GM20000 (cell line): ENCODE measurements at places on chromosomes 1 and 21.

GRCh38 chr1:237774246-237774645 lies 116.5 kb downstream of the ZP4 start:
- no peak for DNase-seq

GRCh38 chr1:2601721-2602303 lies 15.2 kb downstream of the PRXL2B start:
- no peak for DNase-seq

- no peak for DNase-seq
These were observed 23.7 kb upstream of the TNFRSF1B start for GRCh38 chr1:12142891-12143630.

DNA sequence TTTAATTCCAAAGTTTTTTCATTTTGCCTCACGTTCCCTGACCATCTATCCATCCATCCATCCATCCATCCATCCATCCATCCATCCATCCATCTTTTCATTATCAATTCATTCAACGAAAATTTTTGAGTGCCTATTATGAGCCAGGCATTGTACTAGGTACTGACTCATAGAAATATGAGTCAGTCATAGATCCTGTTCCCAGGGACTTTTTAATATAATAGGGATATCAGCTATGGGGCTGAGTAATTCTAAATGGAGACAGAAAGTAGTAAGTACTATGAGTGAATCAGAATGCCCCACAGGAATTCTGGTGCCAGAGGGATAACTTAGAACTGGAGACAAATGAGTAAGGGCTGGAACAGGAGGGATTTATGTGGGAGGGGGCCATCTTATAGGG lies 49.8 kb upstream of the GNG12 start:
- no peak for DNase-seq

GRCh38 chr1:2388004-2388913 lies 3.1 kb downstream of the MORN1 start:
- DNase-seq, result peak; percentile 64

- DNase-seq, result no peak
These were observed 77.4 kb downstream of the STUM start for GRCh38 chr1:226625832-226626576.

- DNase-seq, result no peak
These were observed 20.0 kb downstream of the SLC16A4 start for GRCh38 chr1:110370827-110371226.

DNA sequence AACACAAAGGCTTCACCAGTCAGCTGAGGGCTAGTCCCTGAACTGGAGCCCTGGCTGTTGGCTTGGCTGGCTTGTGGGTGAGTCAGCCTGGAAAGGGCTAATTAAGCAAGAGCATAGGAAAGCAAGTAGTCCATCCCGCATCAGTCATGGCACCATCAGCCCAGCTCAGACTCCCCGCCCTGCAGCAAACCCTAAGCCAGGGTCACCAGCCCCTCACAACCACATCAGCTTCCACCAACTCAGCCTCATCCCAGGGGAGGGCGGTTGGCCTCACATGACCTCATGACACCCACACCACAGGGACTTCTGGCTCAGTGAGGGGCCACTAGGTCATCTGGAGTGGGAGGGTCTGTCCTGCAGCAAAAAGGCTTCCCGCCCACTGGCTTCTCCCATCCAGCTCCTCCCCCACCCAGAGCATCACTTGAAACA lies 7.0 kb upstream of the SPATC1L start:
- no peak for DNase-seq

DNA sequence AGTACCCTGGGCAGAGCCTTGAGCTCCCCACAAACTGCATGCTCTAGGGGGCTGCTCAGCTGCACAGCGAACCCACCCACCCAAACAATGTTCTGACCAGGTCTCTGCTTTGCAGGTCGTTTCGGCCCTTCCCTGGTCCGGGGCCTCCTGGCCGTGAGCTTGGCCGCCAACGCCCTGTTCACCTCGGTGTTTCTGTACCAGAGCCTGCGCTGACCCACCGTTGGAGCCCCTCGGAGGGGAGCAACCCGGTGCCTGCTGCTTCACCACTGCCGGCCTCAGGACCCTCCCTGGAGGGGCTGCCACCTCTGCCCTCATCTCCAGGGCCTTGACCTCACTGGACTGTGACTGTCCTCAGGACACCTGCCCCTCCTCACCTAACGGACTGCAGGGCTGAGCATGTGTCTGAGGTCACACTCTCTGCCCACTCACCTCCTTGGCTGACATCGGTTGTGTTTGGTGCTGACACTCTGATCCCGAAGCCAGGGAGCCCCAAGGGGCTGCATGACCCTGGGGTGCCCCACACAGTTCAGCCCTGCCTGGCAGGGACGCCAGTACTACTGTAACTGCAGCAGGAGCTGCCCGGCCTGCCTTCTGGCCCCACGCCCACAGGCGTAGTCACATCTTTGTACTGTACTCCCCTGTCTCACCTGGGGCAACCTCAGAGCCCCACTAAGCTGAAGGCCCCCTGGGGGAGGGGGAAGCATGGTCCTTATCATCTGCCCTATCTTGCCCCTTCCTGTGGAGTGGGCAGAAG lies 24.3 kb downstream of the TMEM201 start:
- no peak for DNase-seq

DNA sequence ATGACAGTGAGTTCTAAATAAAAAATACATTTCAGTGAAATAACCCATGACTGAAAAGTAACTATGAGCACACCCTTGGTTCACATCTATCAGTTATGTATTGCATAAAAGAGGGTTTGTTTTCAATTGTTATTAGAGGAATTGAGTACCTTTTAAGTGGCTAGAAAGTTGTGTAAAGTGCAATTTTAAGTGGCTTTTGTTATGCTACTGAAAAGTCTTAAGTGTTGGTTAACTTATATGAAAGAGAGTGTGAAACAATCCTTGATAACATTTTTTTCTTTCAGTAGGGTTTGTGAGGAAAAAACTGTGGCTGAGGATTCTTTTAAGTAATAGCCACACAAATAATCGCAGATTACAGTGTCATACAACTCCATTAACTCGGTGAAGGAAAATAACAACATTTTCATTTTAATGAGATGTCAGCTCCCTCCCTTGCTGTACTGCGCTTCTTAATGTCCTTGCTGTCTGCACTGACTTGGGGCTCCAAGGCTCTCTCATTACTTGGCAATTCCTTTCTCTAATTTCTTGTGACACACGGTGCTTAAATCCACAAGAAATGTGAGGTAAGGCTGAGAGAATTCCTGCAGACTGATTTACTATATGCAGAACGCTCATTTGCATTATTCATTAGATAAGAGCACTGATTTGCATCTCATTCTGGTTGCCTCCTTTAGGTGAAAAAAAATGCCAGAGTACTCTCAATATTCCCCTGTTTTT lies 40.6 kb downstream of the NTNG1 start:
- DNase-seq, result no peak

DNA sequence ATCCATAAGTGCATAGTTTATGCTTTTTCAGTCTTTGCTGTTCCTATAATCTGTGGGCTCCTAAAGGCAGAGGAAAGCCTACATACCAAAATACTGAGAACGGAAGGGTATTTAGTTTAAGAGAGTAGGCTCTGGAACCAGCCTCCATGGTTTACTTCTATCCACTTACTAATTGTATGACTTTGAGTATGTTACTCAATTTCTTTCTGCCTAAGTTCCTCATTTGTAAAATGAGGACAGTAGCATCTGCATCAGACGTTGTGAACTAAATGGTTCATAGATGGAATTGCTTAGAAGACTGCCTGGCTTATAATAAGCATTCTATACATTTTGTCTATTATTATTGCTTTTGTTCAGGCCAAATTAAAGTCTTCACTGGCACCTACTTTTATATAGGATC lies 111.0 kb downstream of the NTNG1 start:
- DNase-seq, result no peak

DNA sequence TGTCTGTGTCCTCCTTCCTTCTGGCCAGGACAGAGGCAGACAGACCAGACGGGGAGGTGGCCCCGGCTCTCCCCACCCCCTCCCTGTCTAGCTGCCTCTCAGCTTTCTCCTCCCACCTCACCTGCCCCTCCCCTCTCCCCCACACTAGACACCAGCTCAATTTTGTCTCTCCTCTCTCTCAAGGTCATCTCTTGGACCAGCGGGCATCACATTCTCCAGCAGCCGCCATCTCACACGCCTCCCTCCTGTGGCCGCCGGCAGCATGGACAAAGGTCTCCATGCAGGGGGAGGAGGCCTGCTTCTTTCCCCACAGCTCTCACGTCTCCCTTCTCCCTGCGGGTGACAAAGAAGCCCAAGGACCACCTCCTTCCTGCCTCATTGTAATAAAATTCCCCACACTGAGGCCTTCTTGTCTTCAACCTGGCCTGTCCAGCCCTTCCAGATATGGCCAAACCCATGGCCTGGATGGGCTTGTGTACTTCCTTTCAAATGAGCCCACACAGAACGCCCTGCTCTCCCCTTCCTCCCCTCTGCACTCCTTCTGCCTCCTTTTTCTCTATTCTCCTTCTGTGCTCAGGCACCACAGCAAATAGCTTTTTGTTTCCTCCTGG lies 14.6 kb downstream of the OPTC start:
- no peak for DNase-seq

GRCh38 chr1:35175602-35176001 lies 17.3 kb downstream of the SFPQ start:
- DNase-seq, result no peak

- no peak for DNase-seq
These were observed 79.6 kb downstream of the PDE4B start for GRCh38 chr1:65872301-65872700.

DNA sequence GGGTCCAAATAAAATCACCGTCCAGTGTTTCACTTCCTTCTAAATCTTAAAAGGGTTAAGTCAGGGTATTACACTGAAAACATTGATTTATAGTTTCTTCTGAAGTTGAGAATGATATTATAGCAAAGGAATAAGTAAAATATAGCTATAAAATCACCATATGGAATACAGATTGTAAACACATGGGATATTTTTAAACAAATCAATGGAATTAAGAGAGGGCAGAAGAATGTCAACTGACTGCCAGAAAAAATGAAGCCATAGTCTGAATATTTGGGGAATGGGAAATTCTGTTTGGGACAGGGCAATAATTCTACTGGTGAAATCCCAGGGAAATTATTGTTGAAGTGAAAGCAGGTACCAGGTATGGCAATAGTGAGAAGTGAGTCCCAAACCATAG lies 664.6 kb downstream of the NCAM2 start:
- no peak for DNase-seq

- DNase-seq, result no peak
These were observed 21.3 kb downstream of the SLC44A5 start for GRCh38 chr1:75589637-75590036.

GRCh38 chr21:40832316-40832715 lies 14.6 kb downstream of the DSCAM start:
- no peak for DNase-seq

- DNase-seq, result no peak
These were observed 256.8 kb upstream of the C1orf105 start for GRCh38 chr1:172163498-172164215.

- DNase-seq, result no peak
These were observed 61.5 kb upstream of the F3 start for GRCh38 chr1:94602802-94603625.

- DNase-seq, result no peak
These were observed 78.4 kb upstream of the SLC45A1 start for GRCh38 chr1:8239306-8240023.

GRCh38 chr1:180233191-180234011 lies 3.3 kb downstream of the LHX4 start:
- no peak for DNase-seq

GRCh38 chr1:156229809-156230472 lies 12.0 kb upstream of the BGLAP start:
- no peak for DNase-seq

DNA sequence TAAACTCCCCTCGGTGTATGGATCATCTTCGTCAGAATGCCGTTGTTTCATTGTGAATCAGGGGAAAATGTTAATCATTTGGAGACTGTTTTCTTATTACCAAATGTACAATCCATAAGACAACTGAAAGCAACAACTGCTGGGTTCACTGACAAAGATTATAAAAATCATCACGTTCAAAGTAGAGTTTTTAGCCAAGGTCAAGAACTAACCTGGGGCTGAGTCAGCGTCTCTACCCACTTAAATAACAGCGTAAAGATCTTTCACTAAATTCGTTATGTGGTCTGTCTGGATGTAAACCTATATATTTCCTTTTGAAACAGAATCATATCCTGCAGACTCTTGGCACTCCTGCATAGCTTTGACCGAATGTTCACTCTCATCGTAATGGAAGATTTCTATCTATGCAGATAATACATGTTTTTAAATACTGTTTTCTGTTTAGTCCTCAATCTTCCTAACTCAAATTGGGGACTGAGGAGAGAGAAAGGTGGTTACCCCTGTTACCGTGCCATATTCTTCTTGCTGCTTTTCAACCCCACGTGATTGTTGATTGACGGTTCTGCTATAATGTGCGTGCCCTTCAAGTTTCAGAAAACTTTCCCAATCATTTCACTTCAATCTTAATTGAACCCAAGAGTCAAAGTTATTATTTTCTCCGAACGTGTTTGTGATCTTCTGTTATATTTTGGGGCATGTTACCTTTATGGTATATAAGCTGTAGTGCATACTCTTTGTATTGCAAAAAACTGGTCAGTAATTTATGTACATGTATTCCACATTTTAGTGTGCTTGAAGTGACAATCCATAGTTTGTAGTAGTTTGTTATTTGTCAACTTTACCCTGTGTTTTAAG lies 15.6 kb upstream of the NCMAP start:
- no peak for DNase-seq

- DNase-seq, result no peak
These were observed 8.8 kb upstream of the THEMIS2 start for GRCh38 chr1:27863538-27863915.

DNA sequence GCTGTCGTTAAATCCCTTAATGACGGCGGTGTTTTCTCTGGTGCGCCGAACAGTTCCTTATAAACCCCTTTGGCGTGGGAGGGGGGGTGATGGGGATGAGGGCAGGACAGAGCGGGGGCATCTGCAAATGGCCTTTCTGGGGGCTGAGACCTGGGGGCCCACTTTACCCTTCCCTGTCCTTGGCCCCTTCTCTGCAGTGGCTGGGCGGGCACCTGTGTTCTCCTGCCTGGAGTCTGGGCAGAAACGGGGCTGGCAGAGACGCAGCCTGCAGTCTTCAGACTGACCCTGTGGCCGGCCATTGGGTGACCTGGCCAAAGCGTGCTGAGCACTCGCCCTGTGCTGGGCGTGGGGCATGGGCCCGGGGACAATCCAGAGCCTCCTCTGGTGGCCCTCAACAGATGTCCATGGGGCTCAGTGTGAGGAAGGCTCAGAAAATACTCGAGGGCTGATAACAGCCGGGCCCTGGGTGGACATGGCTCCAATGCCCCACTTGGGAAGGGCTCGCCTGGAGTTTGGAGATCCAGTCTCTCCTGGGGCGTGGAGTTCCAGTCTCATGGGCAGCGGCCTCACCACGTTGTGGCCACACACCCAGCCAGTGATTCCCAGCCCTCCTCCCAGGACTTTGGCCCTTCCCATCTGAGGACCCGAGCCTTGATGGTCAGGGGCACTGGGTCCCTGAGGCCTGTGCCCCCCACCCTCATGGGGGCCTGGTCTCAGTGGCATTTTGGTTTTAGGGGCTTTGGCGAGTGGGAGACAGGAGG lies 50.8 kb upstream of the ACTRT2 start:
- DNase-seq, result no peak

- no peak for DNase-seq
These were observed 14.5 kb upstream of the SERTAD4 start for GRCh38 chr1:210218047-210218446.
